Fibroblast of skin of scalp (primary cell): ENCODE measurements at places on chromosomes 16 and 17.

DNA sequence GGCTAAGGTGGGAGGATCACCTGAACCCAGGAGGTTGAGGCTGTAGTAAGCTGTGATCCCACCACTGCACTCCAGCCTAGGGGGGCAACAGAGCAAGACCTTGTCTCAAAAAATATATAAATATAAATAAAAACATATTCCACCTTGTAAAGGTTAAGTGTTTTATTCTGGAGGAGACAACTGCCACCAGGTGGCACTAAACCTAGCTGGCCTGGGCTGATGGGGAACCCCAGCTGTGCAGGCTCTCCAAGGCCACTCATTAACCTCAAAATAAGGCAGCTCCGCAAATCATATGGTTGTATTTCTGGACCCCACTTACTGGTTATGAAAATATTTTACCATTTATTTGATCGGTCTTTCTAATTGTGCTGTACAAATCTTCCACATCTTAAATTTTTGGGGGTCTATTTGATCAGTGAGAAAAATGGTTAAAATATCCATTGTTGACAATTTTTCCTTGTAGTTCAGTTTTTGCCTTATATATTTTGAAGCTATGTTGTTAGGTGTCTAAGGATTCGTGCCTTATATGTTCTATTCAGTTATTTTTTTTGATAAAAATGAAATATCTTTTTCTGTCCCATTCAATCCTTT lies 8.5 kb upstream of the ICAM2 start:
- peak; percentile 60 for DNase-seq

GRCh38 chr17:10875430-10875851 lies 37.6 kb upstream of the PIRT start:
- peak; percentile 33 for DNase-seq

DNA sequence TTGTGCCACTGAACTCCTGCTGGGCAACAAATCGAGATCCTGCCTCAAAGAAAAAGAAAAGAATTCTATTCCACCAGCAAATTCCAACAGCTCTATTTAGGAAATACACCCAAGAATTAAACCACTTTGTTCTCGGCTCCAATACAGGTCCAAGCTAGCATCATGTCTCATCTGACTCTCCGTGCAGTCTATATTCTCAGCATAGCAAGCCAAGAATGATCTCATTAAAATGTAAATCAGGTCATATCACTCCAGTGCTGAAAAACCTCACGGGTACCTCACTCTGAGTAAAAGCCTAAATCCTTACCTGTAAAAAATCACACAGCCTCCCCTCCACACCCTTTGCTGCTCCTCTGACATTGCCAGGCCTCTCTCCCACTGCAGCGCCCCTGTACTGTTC lies 23.9 kb downstream of the UBE2G1 start:
- no peak for DNase-seq

GRCh38 chr16:456891-457483 lies 31.5 kb downstream of the RAB11FIP3 start:
- DNase-seq = no peak

DNA sequence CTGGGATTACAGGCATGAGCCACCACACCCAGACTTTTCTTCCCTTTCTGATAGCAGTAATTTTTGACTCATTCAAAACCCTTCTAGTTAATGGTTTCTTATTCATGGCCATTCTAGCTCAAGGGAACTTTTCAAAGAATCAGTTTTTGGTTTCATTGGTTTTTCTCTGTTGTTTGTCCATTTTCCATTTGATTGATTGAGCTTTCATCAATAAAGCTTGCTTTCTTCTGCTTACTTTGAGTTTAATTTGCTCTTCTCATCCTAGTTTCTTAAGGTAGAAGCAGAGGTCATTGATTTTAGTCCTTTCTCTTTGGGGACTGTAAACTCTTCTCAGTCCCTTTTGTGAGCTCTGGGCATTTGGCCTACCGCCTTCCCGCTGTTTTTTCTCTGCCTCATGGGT lies 82.0 kb upstream of the CHMP6 start:
- no peak for DNase-seq

GRCh38 chr16:22018559-22018958 lies 10.6 kb downstream of the MOSMO start:
- no peak for DNase-seq
